ENCODE measurements at places on chromosomes 16 and 17.

GRCh38 chr16:72129976-72130656 lies 36.5 kb downstream of the DHX38 start:
- no peak for DNase-seq

GRCh38 chr17:4560837-4561256 lies 470 bp upstream of the GGT6 start:
- no peak for DNase-seq

GRCh38 chr16:4944333-4945281 lies 7.7 kb upstream of the PPL start:
- DNase-seq = peak; percentile 91

- DNase-seq = no peak
Observed at GRCh38 chr16:10387188-10387617, 1.3 kb downstream of the ATF7IP2 start.

GRCh38 chr17:1083451-1084187 lies 86.7 kb downstream of the TIMM22 start:
- no peak for DNase-seq

DNA sequence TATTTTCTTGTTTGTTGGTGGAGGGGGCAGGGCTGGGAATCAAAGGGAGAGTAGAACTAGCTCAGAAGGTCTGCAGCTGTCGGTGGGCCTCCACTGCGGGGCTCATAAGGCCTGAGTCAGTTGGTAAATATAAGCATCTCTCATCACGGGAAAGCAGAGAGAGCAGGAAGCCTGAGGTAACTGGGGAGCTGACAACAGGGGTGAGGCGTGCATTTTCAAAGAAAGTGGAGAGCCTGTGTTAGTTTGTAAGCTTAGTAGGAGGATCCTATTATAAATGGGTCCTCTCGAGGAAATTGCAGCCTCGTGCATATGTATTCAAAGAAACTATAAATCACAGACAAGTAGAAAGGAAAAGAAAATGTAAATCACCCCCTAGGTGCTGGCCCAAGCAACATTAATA lies 221.0 kb upstream of the CDH13 start:
- DNase-seq = no peak

- DNase-seq = no peak
Observed at GRCh38 chr16:15639061-15639568, 3.8 kb downstream of the MARF1 start.

DNA sequence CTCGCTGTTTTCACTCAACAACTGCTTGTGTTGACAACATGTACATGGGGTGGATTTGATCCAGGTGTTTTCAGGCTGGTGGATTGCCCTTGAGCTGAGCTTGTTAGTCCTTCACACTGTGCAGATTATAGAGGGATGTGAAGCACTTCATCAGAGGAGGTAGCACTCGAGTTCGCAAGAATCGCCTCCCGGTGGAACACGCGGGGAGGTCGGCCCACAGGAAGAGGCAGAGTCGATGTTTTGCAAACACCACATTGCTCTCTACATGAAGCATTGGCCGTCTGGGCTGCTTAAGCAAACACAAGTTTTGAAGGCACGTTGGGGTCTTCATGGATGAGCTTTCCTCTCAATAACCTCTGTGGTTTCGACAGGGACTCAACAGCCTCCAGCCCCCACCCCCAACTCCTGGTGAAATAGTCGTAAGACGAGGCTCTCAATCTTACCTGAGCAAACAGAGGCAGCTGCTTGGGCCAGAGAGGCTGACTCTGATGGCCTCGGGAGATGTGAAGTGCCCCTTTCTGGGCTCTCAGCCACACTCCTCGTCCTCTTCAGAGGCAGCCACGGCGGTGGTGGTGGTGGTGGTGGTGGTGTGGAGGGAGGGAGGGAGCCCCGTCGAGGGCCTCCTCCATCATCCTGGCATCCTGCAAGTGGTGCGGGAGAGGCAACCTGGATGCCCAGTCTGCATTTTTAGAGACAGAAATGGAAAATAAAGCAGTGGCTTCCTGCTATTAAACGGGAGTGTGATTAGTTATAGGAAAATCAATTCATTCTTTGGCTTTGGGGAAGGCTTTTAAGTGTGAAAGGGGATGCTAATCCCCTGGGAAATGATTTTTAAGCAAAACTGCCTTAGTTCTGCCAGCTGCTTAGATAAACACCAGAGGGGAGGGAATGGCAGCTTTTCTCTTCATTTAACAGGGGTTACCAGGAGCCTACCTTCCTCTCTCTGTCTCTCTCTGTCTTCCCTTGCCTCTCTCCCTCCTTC lies 552.5 kb upstream of the EEF2KMT start:
- no peak for DNase-seq

DNA sequence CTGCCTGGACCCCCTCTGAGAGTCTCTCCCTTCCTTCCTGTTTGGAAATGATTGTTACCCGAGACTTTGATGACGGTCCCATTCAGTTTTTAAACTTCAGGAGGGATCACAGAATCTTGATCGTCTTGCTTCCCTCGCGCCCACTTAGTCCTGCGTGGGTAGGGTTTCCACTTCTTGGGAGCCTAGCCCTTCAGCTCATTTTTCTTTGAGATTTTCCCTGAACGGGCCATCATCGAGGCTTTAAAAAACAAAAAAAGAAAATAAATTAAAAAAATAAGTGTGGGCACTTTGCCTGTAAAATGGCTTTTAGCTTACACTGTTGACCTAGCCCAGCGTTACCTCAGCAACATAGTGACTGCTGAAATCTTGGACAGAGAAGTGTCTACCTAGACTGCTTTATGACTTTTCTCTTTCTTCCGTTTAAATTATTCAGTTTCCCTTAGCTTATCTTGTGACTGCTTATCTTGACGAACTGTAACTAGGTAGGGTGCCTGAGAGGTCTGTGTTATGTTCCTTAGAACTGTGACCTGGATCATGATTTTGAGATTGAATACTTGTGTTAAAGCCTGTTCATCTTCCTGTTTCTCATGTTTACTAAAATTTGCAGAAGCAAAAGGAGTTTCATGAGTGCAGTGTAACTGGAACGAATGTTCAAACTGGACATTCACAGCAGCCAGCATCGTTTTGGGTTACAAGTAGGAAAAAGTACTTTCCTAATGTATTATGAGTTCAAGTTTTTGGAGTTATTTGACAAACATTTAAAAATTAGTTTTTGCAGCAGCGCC lies 874 bp downstream of the WWP2 start:
- peak; percentile 38 for DNase-seq

DNA sequence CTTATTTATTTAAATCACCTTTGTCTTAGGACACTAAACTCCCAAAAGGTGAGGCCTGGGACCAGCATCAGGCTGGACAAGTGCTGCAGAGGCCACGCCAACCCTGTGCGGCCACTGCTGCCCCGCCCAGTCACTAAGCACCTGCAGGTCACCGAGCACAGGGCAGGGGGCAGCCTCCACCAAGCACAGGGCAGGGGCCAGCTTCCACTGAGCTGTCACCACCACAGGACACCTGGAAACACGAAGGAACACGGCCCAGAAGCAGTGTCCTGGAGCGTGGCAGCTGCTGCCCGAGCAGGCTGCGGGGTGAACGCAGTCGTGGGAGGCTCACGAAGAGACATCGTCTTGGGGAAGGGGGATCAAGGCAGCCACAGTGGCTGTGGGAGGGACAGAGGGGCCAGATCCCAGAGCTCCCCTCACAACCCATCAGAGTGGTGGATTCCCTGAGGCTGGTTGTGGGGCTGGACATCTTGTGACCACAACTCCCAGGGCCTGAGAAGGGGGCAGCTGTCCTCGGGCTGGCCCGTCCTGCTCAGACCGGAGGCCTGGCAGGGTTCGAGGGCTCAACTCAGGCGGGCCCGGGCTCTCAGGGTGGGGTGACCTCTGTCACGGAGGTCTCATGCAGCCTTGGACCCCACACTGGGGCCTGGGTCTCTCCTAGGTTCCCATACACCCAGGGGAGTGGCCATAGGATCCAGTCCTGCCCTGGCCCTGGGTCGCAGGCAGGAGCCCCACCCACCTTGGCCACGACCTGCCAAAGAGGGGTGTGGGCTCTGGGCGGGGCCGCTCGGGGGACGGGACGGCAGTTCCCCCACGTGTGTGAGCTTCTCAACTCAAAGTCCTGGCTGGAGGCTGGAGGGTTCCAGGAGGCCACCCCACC lies 18.7 kb downstream of the RAB40B start:
- DNase-seq = no peak

GRCh38 chr17:15291674-15292361 lies 26.7 kb upstream of the PMP22 start:
- no peak for DNase-seq

DNA sequence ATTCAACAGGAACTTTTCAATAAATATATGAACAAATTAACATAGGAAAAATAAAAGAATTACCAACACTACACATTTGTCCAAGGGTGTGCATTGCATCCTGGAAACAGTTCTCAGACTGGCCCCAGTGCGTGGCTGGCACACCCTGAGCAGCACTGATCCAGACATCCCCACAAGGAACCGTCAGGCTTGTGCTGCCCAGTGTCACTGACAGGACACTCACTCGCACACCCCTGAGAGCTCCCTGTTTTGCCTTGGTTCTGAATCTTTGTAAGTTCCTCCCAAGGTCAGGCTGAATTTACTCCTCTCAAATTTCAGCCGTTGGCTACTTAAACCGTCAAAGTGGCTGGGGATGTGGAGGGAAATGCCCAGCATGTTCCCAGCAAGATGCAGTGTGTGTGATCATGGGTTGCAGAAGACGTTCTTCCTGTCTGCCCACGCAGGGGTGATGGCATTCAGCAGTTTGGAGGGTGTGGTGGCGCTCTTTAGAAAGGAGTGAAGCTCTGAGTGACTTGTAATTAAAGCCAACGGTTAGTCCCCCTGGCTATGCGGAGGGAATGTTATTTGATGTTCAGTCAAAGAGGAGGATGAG lies 1.7 kb downstream of the MT2A start:
- no peak for DNase-seq

- peak; percentile 55 for DNase-seq
Observed at GRCh38 chr16:64983963-64984362, 137.9 kb downstream of the CDH11 start.

- peak; percentile 72 for DNase-seq
Observed at GRCh38 chr16:21708533-21709115, 44.9 kb downstream of the OTOA start.

- peak; percentile 86 for DNase-seq
Observed at GRCh38 chr17:72191921-72192799, 71.3 kb downstream of the SOX9 start.

Measured in AG08396 (cell line).